D341Med (cell line): ENCODE measurements at places on chromosomes 12 and 14.

- DNase-seq: no peak
Observed at GRCh38 chr12:70096759-70097410, 146.3 kb upstream of the CNOT2 start.

- DNase-seq: no peak
Observed at GRCh38 chr14:72894323-72894622, 372 bp upstream of the DPF3 start.

- DNase-seq: no peak
Observed at GRCh38 chr12:133083345-133083744, 2.6 kb downstream of the ZNF140 start.

GRCh38 chr14:35333797-35334743, 41.9 kb downstream of the PSMA6 start:
- peak; percentile 24 for DNase-seq

- peak; percentile 69 for DNase-seq
Observed at GRCh38 chr12:68792952-68793351, 15.0 kb upstream of the MDM2 start.

GRCh38 chr14:81772381-81772780, 238.7 kb upstream of the SEL1L start:
- no peak for DNase-seq

DNA sequence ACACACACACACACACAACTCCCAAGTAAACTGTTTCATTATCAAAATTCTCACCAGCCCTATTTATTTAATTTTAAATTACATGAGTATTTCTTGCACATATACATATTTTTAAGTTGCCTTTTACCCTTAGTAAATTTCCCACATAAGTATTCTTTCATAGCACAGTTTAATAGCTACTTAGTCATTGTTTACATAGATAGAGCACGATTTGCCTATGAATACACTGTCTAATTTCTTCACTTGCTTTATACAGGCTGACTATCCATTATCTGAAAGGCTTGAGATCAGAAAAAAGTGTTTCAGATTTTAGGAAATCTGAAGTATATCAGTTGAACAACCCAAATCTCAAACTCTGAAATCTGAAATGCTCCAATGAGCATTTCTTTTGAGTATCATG, 30.9 kb downstream of the NIN start:
- DNase-seq: no peak

- no peak for DNase-seq
Observed at GRCh38 chr12:19804737-19805136, 365.4 kb downstream of the AEBP2 start.
